Fibroblast of the aortic adventitia (primary cell): ENCODE measurements at places on chromosomes 11 and 22.

- peak; percentile 11 for DNase-seq
These were observed 8.5 kb downstream of the ACAD8 start for GRCh38 chr11:134261626-134262488.

- DNase-seq, result no peak
These were observed 3.2 kb downstream of the PPIL2 start for GRCh38 chr22:21669026-21669425.

DNA sequence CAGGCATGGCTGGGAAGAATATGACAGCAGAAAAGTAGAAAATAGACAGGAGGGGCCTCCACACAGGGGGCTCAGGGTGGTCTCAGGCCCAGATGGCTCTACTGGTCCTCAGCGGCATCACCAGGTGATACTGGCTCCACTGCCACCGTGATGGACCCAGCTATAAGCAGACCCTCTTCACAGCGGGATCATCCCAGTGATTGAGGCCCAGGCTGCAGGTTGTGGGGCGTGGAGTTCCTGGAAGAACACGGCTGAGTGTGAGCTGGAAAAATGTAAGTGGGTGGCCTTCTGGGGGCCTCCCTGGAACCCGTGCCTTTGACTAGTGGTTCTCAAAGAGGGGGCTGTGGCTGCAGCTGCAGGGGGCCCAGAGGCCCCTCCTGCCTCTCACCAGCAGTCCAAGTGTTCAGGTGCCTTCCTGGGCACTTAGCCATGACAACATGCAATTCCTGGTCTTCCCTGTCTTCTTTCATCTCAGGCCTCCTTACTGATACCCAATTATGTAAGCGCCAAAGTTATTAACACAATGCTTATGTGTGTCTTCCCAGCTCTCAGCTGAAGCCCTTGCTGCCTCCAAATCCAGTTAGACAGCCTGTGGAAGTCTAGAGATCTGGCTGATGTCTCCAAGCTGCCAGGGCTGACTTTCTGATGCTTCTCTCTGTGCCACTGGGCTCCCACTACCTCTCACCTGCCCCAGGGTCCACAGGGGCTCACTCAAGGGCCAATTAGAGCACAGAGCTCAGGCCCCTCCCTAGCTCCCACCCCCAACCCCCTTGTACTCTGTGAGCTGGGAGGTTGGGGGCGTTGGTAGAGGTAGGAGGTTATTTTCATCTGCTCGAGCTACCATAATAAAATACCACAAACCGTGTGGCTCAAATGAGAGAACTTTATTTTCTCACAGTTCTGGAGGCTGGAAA is 110.1 kb upstream of the LMO1 start:
- DNase-seq, result no peak

GRCh38 chr11:120676991-120677390 is 165.4 kb downstream of the GRIK4 start:
- DNase-seq, result no peak

DNA sequence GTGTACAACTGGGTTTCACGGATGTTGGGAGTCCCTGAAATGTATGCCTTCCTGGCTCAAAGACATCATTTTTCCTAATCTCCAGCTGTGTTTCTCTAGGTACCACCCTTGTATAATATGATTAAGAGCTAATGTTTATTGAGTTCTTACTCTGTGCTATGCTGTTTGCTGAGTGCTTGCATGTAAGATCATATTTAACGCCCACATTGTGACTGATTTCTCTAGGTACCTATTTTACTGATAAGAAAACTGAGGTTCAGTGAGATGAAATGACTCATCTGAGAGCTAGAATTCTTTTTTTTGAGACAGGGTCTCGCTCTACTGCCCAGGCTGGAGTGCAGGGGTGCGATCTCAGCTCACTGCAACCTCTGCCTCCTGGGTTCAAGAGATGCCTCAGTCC is 42.6 kb downstream of the FAM227A start:
- DNase-seq, result no peak

DNA sequence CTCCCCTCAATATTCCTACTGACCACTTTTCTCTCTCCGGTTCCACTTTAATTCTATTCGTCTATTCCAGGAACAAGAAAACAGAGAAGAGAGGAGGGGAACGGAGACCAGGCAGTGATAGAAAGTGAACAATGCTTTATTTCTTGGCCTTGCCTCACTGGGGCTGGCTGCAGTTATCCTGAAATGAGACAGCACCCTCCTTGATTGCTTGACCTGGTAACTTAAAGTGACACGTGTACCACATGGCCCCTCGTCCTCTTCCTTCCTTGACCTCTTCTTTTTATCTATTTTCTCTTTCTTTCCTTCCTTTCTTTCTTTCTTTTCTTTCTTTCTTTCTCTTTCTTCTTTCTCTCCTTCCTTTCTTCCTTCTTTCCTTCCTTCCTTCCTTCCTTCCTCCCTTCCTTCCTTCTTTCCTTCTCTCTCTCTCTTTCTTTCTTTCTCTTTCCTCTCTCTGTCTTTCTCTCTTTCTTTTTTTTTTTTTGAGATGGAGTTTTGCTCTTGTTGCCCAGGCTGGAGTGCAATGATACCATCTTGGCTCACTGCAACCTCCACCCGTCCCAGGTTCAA is 52.8 kb upstream of the CLMP start:
- DNase-seq, result no peak

- DNase-seq, result no peak
These were observed 368.5 kb downstream of the INSC start for GRCh38 chr11:15483205-15483604.

GRCh38 chr11:107928767-107929507 is 689 bp downstream of the RAB39A start:
- DNase-seq, result no peak

DNA sequence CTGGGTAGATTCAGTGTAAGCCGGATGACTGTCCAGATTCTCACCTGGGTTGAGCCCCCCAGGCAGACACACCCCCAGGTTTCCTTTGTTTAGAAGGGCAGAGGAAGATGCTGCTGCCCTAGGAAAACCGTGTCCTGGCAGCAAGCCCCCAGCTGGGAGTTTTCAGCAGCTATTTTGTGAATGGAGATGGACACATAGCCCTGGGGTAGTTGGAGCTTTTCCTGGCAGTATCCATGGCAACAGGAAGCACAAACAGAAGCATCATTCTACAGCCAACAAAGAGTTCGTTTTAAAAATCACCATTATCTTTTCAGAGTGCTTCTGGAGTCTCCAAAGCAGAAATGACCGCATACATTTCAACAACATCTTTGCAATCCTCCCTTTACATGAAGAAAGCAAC is 245.5 kb downstream of the BRD1 start:
- no peak for DNase-seq

- peak; percentile 14 for DNase-seq
These were observed 12.8 kb downstream of the AP1B1 start for GRCh38 chr22:29375398-29376076.

- DNase-seq, result peak; percentile 27
These were observed 90.2 kb downstream of the NAV2 start for GRCh38 chr11:19802773-19803293.

DNA sequence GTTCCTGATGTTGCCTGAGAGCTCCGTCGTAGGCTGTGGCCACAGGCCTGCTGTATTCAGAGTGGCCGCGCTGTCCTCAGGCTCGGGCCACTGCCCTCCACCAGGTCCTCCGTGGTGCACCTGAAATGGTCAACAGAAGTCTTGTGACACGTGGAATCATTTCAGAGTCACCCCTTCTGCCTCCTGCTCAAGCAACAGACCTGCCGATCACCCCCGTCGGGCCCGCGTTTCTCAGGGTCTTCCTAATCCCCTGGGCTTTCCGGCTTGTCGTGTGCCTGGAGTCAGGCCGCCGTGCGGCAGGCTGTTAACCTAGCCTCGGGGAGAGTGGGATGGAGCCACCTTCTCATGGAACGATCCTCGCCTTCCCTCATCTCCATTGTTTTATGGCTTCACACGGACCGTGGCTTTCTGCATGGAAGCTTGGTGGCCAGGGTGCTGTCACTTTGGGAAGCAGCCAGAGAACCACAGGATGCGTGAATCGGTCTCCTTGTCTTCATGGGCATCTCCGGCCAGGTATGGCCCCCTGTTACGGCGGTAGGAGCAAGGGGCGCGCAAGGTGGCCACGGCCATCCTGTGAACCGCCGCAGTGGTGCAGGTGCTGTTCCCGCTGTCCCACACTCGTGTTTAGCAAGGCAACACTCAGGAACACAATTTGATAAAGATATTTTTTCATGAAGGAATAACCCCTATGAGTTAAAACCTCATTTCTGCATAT is 24.1 kb downstream of the NADSYN1 start:
- DNase-seq, result no peak

DNA sequence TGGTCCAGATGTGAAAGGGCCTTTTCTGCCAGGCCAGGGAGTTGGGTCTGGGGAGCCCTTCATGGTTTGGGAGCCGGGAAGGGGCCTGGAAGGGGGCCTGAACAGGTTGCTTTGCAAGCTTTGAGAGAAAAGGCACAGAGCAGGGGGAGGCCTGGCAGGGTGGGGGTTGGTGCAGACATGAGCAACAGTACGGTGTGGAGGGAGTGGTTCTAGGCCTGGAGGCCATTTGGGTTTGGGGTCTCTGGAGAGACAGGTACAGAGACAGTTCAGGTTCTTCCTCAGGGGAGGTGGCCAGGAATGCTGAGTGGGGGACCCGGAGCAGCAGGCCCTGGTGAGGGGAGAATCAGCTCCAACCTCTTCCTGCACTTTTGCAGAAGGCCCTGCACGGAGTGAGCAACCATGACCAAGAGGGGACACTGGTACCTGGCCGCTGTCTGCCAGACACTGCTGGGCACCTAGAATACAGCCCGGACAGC is 1.4 kb downstream of the KDELR3 start:
- DNase-seq, result no peak

GRCh38 chr22:45915841-45916240 is 61.1 kb downstream of the WNT7B start:
- DNase-seq, result no peak

DNA sequence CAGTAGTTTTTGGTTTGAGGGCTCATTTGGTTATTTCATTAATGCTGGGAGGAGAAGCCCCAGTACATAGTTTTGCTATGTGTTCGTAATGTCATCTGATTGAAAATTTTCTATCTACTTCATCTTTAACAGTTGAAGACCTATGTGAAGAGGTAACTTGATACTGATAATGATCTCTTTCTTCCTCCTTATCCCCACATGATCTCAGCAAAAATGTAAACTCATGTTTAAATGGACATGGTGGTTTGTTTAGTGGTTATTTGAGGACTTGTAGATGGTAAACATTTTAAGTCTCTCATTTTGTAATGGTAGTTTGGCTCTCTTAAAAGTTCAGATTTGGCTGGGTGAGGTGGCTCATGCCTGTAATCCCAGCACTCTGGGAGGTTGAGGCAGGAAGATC is 53.7 kb upstream of the SPTBN2 start:
- no peak for DNase-seq

DNA sequence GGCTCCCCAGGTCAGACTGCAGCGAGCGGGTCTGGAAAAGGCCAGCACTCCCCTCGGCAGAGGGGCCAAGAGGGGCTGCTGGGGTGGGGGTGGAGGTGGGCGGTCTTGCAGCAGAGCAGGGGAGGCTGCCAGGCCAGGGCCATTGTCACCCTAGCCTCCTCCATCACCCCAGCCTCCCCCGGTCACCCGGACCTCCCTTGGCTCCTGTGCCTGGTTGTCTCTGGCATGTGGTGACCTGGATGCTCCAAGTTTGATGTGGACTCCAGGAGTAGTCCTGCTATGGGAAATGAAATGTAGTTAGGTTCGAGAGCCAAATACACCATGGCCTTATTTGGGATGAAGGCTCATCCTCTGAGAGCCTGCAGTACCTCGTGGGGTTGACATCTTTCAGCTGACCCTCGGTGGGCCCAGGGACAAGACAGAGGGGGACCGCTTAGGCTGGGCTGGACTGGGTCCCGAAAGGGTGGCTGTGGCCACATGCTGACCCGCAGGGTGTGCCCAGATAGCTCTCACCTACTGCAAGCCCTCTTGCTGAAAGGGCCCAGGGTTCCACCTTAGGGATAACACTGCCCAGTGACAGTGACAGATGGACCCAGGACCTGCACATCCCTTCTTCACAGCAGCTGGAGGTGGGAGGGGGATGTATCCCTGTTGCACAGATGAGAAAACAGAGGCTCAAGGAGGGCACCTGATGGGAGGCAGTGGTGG is 24.1 kb downstream of the MRGPRD start:
- no peak for DNase-seq

DNA sequence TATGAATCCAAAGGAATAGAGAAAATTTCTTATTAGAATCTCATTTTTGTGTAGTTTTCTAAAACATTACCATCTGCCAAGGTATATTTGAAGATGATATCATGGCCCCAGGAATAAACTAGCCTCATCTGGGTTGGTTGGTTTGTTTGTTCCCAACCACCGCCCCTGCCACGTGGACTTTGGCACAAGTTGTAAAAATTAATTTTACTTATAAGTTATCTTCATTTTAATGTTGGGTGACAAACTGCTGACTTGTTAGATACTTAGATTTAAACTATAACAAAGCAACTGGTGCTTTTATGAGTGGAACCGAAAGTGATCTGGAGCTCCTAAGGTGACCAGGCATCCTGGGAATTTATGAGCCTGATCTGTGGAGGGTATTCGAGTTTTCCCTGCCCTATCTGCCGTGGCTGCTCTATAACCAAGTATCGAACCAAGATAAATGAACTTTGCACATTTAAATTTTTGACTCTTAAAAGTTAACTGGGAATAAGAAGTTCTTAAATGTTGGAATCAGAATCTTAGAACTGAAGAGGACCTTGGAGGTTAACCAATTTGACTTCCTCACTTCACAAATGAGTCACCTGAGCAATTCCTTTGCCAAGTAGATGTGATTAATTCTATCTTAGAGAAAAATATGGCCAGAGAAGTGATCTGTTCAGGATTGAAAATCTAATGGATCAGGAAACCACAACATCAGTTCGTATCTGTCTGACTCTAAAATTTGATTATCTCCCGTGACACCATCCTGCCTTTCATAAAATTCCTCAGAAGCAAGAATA is 129.1 kb upstream of the ARHGAP42 start:
- DNase-seq, result no peak

DNA sequence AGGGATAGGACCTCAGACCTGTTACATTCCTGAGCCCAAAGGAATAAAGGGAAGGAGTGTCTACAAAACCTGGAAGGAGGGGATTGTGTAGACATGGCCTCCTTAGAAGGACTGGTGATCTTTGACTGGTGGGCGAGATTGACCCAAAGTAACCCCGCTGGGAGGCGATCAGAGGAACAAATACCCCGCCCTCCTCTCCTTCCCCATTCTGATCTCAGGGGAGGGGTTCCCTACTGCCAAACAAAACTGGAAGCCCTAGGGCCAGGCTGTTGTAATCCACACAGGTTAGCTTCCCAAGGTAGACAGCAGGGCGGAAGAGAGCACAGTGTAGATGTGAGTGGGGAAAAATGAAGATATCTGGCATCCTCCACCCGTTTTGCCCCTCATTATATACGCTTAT is 24.7 kb downstream of the NCF4 start:
- DNase-seq, result no peak

DNA sequence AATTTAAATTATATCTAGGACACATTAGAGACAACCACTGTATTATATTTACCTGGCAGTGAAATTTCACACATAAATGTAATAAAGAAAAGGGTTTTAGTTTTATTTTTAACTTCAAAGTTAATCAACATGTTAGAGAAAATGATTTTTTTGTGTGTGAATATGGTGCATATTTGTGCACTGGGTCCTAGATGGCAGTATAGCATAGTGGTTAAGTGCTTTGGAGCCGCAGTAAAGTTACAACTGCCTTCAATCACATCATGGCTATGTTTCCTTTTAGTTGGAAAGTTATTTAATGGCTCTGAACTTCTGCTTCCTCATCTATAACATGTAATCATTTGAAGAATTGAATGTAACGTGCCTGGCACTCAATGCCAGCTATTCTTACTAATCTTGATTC is 108.9 kb upstream of the DDI1 start:
- DNase-seq, result peak; percentile 57
